ENCODE measurements at places on chromosomes 5 and 9.

DNA sequence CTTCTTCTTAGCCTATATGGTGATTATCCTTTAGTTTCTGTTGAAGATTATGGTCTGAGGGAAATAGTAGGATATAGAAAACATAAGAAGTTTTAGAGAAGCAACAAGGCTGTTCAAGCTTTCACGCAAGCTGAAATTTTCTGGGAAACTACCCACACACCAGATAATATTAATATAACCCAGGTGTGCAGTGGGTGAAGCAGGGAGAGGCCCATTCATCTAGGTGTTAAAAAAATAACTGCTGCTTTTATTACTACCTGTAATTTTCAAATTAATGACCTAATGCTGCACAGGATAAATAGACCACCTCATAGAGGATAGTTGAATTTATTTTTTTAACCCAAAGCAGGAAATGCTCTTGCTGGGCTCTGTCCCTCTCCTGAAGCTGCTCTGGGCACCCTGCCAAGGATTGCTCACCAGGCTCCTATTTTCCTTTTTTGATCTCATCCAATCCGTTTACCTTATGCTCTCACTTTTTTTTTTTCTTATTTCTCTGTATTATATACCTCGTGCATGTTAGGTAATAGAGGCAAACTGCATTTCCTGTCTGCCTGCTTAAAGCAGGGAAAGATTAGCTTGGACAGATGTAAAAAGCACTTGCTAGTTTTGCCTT lies 124.3 kb upstream of the SLC12A2 start:
- peak; percentile 83 for DNase-seq

- DNase-seq = no peak
These were observed 196.5 kb upstream of the TBCA start for GRCh38 chr5:77972469-77973252.

- DNase-seq = no peak
These were observed 26.2 kb downstream of the PITX1 start for GRCh38 chr5:135007749-135008363.

DNA sequence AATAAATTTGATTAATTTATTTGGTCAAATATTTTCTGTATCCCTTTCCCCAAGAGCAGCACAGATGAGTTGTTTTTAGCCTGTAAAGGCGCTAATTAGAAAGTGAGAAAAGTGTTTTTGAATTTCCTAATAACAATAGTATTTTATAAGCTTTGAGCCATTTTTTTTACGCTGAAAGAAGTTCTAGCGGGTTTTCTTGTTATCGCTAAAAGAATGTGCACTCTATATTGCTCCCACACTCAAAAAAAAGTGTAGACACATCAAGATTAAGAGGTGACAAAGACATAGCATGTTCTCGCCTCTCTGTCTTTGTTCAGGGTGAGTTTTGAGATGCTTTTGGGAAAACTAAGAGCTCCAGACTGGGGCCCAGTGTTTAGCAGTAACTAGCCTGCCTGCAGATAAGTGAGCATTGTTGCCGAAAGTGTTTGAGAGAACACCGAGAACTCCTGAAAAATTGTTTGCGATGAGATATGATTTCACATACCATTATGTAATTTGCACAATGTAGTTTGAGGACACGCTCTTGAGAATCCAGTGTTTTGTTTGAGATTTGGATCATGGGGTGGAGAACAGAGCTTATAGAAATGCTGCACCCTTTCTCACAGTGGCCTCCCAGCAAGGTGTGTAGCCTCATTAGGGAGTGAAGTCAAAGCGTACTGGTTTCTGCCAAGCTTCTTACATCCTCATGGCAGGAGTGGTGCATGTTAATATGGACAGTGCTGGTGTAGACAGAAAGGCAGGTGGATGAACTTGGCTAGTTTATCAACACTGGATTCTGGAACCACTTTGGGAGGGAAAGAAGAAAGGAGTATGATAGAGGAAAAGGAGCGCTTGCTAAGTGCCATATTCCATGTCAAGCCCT lies 1.5 kb downstream of the F2R start:
- peak; percentile 16 for DNase-seq

DNA sequence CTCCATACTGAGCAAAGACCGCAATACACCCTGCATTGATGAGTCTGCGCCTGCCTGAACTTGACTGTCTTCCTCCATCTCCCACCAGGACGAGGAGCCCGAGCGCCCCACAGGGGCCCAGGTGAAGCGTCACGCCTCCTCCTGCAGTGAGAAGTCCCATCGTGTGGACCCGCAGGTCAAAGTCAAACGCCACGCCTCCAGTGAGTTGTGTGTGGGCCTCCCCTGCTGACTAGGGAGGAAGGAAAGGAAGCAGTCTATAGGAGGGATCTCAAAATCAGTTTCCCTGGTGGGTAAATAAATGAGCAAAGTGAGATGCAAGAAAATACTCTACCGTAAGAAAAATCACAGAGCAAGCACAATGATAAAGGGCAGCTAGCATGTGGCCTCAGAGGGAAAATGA lies 22.8 kb upstream of the GRPEL2 start:
- DNase-seq = no peak

Data from SJCRH30 (cell line).